ENCODE measurements at places on chromosomes 16 and 17.
A peak's percentile ranks its signal among the peaks of the same experiment; 100 is the strongest.

- DNase-seq = no peak
Observed at GRCh38 chr17:16351831-16352230, 1.4 kb downstream of the CENPV start.

DNA sequence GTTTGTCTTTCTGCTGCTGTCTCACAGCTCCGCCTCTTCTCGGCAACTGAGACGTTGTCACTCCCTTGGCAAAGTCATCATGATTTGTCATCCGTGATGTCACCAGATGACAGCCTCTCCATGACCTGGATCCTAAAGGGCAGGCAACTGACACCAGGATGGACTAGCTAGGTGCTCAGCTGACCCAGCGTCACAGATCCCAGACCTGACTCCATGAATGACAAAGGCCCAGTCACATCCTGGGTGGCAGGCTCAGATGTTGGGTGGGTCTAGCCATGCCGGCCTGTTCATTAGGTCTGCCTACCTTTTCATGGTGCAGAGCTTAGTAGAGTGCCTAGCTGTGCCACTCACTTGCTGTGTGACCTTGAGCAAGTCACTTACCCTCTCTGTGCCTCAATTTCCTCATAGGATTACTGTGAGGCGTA is 3.8 kb upstream of the TMEM238L start:
- DNase-seq = no peak

DNA sequence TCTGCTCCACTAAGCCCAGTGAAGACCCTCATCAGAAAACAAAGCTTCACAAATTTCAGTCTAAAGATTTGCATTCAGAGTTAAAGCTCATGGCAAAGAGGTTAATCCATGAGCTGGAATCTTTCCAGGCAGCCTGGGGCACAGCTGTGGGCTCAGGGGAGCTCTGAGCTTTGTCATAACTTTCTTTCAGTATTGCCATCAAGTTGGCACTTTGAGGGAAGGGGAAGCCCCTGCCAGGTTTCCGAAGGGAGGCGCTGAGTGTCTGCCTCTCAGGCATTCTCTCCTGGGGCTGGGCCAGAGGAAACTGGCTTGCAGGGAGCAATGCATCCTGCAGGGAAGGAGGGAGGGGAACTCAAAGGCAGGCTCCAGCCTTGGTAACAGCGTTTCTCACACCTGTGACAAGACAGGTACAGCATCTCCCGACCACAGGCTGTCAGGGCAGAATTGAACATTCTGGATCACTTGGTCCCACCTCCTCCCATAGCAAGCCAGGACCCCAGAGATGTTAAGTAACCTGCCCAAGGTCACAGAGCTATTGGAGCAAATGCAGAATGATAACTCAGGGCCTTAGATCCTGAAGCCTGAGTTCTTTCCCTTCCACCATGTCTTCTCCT is 3.9 kb downstream of the LPO start:
- no peak for DNase-seq

GRCh38 chr17:1179112-1179817 is 516 bp downstream of the ABR start:
- no peak for DNase-seq

- no peak for DNase-seq
Observed at GRCh38 chr17:31931756-31932155, 5.1 kb upstream of the SUZ12 start.

DNA sequence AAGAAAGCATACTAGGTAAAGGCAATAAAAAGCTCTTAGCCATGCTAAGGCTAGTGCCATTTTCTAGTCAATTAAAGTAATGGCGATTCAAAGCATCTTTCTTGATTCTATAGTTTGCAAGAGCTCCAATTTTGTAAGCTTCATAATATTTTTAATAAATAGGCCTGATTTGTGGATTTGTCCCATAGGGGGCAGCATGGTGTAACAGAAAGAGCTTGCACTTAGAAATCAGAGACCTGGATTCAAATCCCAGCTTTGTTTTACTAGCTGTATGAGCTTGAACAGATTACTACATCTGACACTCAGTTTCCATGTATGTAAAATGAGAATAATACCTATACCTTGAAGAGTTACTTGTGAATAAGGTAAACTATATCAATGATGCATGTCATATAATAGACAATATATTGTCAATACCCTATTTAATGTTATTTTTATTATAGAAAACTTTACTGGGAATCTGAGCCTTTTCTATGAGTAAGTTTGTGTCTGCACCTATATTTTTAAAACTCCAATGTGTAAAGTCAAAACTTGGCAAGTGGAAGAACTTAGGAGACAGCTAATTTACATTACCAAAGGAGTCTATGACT is 93.6 kb upstream of the NOG start:
- DNase-seq = peak; percentile 19

- no peak for DNase-seq
Observed at GRCh38 chr17:77597418-77598240, 360.9 kb upstream of the TNRC6C start.

GRCh38 chr16:67246756-67247191 is 507 bp downstream of the FHOD1 start:
- no peak for DNase-seq

DNA sequence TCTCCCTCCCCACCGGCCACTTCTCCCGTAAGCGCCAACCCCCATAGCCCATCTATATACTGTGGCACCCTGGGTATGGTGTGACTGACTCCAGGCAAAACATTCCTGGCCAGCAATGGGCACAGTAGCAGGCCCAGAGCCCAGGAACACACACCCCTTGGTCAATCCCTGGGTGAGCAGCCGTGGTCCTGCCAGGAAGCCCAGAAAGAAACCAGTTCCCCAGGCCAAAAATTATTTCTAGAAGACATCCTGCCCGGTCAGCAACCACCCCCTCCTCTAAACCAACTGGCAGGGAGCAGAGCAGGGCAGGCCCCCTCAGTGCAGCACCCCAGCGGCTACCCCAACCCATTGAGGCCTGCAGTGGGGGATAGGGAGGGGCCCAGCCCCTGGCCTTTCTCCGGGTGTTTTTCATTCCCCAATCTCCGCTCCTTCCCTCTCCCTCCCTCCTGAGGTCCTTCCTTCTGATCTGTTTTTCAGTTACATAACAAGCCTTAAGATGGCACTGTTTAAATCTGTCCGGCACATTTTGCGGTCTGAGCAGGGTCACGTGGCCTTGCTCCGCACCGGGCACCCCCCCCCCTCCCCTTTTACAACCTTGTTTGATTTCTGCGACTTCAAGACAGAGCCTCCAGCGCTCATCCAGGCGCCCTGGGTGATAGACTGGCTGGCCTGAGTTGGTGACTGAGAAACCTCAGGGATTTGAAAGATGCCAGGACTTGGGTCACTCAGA is 2.0 kb downstream of the NPTX1 start:
- DNase-seq = no peak

- DNase-seq = no peak
Observed at GRCh38 chr17:60743799-60744198, 66.1 kb downstream of the BCAS3 start.

DNA sequence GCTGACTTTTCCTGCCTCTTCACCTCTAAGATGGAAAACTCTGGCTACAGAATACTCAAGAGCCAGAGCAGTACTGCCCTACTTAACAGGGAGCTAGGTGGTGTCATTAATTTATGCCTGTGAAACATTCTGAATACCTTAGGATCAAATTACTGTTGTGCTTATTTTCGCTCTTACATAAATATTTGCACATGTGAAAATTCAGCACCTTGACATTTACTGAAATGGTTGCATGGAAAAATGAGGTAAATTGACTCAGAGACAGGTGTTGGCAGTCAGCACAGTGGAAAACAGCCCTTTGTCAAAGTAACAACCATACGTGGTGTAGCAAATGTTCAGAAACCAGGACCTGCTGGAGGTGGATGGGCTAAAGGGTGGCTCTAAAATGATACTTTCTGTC is 193.6 kb downstream of the CDH8 start:
- DNase-seq = peak; percentile 67

- no peak for DNase-seq
Observed at GRCh38 chr17:74267987-74268499, 6.0 kb upstream of the DNAI2 start.

DNA sequence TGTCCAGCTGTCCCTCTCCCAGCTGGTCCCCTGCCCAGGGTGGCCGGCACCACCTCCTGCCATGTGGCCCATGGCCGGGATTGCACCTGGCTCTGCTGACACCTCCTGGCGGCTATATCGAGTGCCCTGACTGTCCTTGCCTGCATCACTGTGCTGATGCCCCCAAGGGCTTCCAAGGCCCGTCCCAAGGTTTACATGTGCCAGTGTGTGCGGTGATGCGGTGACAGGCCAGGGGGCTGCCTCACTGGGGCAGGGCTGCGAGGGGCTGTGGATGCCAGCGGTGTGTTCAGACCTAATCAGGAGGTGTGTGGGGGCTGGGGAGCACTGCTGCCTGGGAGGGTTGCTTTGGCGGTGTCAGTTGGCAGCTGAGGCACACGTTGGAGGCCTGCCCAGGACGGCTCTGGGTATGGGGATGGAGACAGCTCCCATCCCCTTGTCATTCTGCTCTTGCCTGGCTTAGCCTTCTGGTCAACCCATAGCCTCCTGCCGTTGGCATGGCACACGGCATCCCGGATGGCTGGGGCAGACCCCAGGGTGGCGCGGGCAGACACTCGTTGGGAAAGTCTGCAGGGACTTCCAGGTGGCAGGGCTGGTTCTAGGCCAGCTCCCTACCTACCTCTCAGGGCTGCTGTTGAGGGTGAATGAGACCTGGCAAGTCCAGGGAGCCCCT is 5.5 kb downstream of the MAP2K3 start:
- DNase-seq = no peak

DNA sequence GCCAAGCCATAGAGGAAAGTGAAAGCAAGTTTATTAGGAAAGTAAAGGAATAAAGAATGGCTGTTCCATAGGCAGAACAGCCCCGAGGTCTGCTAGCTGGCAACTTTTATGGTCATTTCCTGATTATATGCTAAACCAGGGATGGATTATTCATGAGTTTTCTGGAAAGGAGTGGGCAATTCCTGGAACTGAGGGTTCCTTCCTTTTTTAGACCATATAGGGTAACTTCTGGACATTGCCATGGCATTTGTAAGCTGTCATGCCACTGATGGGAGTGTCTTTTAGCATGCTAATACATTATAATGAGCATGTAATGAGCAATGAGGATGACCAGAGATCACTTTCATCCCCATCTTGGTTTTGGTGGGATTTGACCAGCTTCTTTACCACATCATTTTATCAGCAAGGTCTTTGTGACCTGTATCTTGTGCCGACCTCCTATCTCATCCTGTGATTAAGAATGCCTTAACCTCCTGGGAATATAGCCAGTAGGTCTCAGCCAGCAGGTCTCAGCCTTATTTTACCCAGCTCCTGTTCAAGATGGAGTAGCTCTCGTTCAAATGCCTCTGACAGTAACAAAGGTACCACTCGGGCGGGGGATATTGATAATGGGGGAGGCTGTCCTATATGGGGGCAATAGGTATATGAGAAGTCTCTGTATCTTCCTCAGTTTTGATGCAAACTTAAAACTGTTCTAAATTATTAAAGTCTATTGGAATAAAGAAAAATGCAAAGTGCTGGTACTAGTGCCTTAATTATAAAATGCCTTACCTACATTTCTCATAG is 38.9 kb upstream of the HELZ start:
- DNase-seq = no peak

Measured in NCI-H2029 treated with DMSO at 0.1 percent for 48 hours (cell line).